Activated naive CD4-positive, alpha-beta T cell treated with Interleukin-2 at 50 U/mL for 16 hours (primary cell): ENCODE measurements at places on chromosomes 11 and 22.

GRCh38 chr11:109426442-109427240 is 4.7 kb downstream of the C11orf87 start:
- DNase-seq: no peak

- DNase-seq: peak; percentile 15
These were observed 838 bp upstream of the MTFP1 start for GRCh38 chr22:30424534-30425326.

- DNase-seq: no peak
These were observed 1.7 kb upstream of the KRTAP5-7 start for GRCh38 chr11:71525188-71525937.

DNA sequence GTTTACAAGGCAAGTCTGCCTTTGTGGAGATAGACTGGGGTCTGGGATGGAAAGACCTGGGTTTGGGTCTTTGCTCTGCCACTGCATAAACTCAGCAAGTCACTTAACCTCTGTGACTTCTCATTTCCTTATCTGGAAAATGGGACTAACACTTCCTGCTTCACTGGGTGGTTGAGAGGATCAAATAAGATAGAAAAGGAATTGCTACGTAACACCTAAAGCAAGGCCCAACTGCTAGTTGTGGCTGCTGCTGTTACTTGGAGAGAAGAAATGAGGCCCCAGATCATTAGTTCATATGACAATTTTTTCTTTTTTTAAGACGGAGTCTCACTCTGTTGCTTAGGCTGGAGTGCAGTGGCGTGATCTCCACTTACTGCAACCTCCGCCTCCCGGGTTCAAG is 5.9 kb downstream of the PTPRJ start:
- no peak for DNase-seq

DNA sequence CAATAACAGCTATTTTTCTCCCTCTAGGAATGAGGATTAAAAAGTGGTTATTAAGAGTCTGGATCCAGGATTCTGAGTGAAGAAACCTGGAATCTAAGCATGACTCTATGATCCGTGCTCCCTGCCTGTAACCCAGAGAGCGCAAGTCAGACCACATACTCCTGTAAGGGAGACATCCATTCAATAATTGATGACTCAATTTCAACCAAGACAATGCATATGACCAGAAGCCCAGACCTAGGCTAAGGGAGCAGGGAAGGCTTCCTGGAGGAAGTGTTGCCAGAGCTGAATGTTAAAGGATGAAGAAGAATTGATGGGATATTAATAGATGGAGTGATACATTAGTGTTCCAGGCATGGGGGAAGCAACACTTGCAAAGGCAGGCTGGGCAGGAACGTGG is 13.8 kb upstream of the PAMR1 start:
- no peak for DNase-seq

DNA sequence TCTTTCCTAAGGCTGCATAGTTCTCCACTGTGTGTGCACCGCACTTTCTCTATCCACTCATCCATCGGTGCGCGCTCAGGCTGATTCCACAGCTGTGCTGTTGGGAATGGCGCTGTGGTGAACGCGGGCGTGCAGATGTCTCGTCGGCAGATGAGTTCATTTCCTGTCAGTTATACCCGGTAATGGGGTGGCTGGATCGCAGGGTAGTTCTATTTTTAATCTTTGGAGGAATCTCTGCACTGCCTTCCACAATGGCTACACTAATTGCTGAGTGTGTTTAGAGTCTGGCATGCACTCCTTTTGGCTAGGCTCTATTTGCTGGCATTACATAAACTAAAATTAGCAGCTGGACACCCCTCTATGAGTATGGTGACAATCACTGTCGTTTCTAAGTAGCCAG is 27.9 kb upstream of the KRTAP5-7 start:
- DNase-seq: no peak

DNA sequence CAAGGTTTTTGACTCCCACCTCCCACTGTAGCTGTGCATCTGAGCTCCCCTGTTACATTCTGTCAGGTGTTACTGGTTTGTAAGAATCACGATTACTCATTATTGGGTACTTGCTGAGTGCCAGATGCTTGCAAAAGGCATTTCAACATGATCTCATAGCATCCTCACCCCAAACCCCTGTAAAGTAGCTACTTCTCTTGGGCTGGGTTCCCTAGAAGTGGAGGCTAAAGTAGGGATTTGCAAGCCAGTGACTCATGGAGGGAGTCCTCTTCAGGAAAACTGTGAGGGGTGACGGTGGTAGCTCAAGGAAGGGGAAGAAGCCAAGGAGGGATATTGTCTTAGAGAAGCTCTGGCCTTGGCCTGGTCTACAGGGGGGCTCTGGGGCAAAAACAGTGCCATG is 78.6 kb downstream of the TIMP3 start:
- DNase-seq: no peak

- DNase-seq: no peak
These were observed 8.9 kb upstream of the SEPTIN5 start for GRCh38 chr22:19705181-19705934.

- DNase-seq: peak; percentile 26
These were observed 38.2 kb downstream of the BRD1 start for GRCh38 chr22:49789289-49790141.

DNA sequence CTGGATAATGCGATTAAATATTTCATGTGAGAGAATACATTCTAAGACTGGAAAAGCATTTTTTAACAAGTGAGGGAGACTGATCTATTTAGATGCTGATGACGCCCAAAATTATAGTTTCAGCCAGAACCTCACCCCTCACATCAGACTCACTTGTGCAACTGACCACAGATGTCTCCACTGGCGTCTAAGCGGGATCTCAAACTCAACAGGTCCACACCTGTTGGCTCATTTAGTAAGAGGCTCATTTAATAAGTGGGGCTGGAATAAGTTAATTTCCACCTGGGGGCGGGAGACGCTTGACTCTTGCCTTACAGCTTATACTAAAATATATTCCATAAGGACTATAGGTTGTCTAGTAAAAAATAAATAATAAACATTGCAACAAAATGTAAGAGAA is 47.5 kb downstream of the MORC2 start:
- no peak for DNase-seq

- no peak for DNase-seq
These were observed 64.0 kb downstream of the CWC15 start for GRCh38 chr11:94909371-94909820.

DNA sequence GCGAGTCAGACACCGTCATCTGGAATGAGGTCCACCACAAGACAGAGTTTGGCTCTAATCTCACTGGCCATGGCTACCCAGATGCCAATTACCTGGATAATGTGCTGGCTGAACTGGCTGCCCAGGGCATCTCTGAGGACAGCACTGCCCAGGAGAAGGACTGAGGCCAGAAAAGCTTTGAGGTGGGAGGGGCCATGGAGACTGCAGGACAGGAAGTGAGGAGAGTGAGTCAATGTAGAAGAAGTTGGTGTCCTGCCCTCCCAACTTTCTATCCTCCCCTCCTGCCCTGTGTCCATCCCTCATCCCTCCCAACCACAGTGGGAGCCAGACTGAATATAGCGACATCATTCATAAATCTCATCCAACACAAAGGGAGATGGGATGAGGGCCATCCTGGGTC is 8.0 kb downstream of the MPEG1 start:
- DNase-seq: no peak

- no peak for DNase-seq
These were observed 75.9 kb downstream of the FAM83F start for GRCh38 chr22:40070701-40071100.

DNA sequence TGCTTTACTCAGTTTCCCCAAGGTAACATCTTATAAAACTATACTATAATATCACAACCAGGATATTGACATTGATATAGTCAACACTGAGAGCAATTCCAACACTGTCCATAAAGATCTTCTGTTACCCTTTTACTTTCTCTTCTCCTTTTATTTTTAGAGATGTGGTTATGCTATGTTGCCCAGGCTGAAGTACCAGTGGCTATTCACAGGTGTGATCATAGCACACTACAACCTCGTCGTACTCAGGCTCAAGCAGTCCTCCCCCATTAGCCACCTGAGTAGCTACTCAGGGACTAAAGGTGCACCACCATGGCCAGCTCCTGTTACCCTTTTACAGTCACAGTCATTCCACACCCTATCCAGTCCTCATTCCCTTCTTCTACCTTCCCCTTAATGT is 119.7 kb downstream of the CWF19L2 start:
- no peak for DNase-seq

- no peak for DNase-seq
These were observed 48.2 kb downstream of the CSF2RB start for GRCh38 chr22:36961626-36962025.

DNA sequence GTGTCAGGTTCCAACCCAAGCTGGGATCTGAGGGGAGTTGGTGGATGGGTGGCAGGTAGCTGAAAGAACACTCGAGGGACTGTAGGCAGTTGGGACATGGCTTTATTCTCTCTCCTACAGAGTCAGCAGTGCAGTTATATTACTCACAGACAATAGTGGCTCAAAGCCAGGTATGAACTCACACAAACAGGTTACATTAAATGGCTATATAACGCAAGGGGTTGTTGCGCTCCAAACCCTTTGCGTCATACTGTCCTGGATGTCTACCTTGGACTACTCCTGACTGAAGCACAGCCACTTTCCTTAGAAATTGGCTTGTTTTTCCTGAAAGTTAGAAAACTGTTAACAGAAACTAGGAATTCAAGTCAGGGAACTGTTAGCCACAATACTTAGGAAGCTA is 66.4 kb upstream of the OR4B1 start:
- no peak for DNase-seq

DNA sequence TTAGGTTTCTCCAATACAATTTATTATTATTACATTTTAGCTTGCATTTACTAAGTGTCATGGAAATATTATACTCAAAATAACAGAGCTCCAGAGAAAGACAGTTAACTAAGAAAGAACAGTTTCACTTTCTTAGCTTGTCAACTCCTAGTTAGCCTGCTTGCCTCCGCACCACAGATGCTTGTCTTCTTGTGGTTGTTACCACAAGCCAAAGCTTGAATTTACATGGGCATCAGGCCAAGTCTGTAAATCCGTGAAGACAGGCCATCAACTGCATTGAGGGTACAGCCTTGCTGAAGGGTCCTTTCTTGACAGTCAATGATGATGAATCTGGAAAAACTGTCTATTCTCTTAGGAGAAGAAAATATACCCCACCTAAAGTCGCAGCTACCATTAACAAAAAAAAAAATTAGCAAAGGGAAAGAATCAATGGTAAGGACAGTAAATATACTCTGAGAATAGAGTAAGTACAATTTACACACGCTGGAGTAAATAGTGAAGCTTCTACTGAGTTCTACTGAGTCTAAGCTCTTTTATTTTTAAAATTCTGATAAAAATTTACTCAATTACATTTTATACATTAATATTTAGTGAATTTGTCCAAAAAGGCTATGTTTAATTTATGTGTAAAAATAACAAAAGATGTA is 15.6 kb upstream of the DENND5A start:
- DNase-seq: peak; percentile 57

GRCh38 chr22:25956801-25957200 is 212.5 kb upstream of the SEZ6L start:
- DNase-seq: no peak

GRCh38 chr11:27187075-27187847 is 146.6 kb downstream of the BBOX1 start:
- no peak for DNase-seq

DNA sequence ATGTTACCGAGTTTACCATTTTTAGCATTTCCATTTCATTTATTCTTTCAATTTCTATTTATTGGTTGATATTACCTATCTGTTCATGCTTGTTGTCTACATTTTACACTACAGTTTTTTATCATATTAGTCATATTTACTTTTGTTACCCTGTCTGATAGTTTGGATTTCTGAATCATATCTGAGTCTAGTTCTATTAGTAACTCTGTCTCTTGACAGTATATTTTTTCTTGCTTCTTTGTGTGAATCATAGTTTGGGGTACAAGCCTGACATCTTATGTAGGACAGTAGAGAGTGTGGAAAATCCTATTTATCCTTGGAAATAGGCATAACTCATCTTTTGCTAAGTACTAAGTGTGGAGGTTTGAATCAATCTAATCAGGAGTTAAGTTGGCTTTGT is 263.9 kb upstream of the SESN3 start:
- no peak for DNase-seq

DNA sequence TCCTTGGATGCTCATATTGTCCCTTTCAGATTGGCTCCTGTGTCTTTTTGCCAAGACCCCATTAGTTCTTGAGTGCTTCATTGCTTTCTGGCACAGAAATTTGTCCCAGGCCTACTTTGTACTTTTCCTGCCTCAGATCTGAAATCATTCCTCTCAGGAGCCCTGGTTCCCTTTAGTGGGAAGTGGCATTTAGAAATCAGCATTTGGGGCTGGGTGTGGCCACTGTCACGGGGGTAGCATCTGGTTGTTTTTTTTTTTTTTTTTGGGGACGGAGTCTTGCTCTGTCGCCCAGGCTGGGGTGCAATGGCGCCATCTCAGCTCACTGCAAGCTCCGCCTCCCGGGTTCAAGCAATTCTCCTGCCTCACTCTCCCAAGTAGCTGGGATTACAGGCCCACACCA is 18.2 kb downstream of the PPFIA1 start:
- no peak for DNase-seq

DNA sequence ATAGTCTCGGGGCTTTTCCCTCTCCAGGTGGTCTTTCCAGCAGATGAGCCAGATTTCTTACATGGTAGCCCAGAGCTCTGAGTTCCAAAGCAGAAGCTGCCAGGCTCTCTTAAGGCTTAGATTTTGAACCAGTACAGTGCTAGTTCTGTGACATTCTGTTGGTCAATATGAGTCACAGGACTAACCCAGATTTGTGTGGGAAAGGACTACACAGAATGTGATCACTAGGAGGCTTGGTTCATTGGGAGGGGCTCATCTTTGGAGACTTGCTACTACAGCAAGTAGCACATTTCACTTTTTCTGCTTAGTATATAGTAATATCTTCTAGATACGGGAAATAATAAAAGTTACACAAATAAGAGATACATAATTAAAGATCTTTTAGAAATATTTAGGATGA is 24.1 kb downstream of the RNF214 start:
- no peak for DNase-seq

GRCh38 chr11:79100093-79100910 is 340.5 kb downstream of the TENM4 start:
- peak; percentile 4 for DNase-seq

DNA sequence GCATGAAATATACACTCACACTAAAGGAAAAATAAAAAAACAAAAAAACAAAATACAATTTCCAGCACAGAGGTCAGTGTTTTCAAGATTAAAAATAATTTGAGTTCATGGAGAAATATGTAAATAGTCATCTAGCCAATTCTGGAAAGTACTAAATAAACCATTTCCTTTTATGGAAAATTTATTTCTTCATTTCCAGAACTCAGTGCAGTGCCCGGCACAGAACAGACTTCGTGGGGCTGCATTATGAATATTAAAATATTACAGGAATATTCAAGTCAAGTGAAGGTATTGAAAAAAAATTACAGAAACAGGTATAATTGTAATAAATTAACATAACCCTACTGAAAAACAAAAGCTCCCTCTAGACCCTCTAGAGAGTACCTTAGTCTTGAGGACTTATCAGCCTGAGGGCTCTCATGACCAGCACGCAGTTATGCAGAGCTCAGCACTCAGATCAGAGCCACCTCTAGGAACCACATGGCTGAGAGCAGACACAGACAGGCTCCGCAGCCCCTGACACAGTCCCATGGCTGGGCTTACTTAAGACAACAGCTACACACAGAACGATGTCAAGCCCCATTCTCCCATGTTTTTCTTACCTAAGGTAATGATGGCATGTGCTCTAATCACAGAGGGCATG is 45.6 kb downstream of the NCAPD3 start:
- no peak for DNase-seq
